ENCODE measurements at places on chromosomes 6 and 20. TPM values are rescaled to one million over a fixed set of nuclear protein-coding genes. Genes with fewer than 3 reads are reported as not detected.

- DNase-seq = no peak
Measured at GRCh38 chr6:163309491-163310026, 105.0 kb upstream of the QKI start.

GRCh38 chr6:137754866-137755265, 112.2 kb upstream of the TNFAIP3 start:
- DNase-seq = no peak

DNA sequence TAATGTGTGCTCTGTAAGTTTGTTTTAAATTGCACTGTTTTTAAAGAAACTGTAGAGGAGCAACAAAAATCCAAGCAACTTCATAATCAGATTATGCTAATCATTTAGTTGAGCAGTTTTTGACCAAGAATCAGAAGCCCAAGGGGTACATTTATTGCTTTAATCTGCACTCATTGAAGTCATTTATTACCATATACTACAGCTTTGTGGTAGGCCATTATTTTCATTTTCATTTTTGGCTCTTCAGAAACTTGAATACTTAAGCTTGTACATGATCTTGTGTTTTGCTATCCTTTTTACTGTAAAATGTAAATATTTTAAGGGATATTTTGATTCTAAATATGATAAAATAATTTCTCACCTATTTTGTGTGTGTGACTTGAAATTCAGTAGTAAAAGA, 78.5 kb downstream of the PHF3 start:
- DNase-seq = no peak

- no peak for DNase-seq
Measured at GRCh38 chr20:8627340-8628004, 441.4 kb upstream of the PLCB4 start.

GRCh38 chr6:150289454-150290071, 79.2 kb upstream of the IYD start:
- no peak for DNase-seq

DNA sequence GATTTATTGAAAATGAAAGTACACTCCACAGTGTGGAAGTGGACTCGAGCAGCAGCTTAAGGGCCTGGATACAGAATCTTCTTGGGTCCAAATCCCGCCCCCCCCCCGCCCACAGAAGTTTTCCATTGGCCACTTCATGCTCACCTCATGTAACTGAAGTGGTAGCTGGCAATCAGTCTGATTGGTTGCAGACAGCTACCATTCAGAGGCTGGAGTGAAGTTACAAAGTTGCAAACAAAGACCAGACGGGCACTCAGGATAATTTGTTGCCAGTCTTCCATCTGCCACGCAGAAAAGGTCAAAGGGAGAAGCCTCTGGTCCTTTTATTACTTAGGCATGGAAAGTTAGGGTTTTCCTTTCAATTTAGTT, 25.8 kb upstream of the FABP7 start:
- no peak for DNase-seq

- no peak for DNase-seq
Measured at GRCh38 chr6:166418691-166419143, 36.0 kb upstream of the MPC1 start.

DNA sequence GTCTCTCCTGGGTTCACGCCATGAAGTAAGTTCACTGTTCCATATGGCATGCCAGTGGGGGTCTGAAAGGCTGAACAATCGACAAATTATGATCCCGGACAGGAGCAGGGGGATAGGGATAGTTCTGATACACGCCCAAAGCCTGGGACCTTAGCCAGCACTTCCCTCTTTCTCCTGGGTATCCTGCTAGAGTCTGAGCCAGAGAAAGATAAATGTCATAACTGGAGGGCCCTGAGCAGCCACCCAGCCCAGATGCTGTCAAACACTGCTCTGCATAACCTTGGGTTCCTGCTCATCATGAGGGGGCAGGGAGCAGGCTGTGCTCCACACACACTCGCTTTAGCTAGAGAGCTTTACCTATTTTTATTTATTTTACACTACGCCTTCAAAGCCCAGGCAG, 12.3 kb downstream of the EDEM2 start:
- DNase-seq = no peak

GRCh38 chr20:3804254-3804751, 8.2 kb downstream of the CDC25B start:
- no peak for DNase-seq

DNA sequence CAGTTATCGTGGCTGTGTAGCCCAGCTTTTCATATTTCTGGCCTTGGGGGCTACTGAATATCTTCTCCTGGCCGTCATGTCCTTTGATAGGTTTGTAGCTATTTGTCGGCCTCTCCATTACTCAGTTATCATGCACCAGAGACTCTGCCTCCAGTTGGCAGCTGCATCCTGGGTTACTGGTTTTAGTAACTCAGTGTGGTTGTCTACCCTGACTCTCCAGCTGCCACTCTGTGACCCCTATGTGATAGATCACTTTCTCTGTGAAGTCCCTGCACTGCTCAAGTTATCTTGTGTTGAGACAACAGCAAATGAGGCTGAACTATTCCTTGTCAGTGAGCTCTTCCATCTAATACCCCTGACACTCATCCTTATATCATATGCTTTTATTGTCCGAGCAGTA, 475 bp downstream of the OR2B6 start:
- DNase-seq = no peak

DNA sequence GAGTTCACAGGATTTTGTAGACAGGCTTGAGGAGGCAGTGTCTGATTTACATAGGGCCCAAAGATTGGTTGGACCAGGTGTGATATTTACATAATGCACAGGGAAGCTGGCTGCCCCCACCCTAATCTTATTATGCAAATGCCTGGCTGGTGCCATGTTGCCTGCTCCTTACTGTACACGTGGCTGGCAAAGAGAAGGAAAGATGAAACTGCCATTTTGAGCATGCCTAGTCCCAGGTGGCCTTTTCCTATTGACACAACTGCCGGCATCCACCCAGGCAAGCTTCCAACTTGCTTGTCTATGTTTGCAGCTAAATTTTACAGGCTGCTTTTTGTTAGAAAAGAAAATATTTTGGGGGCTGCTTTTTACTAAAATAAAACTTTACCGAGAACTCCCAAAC, 174.6 kb downstream of the LMBRD1 start:
- DNase-seq = no peak

DNA sequence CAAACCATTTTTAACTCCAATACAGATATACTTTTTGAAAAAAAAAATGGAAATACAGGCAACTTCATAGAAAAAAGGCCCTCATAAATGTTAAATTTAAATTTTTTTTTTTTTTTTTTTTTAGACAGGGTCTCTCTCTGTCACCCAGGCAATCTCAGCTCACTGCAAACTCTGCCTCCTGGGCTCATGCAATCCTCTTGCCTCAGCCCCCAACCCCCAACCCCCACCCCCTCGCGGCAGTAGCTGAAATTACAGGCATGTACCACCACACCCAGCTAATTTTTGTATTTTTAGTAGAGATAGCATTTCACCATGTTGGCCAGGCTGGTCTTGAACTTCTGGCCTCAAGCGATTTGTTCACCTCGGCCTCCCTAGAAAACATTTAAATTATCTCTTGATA, 12.8 kb upstream of the ULBP3 start:
- no peak for DNase-seq

- DNase-seq = no peak
Measured at GRCh38 chr6:151275121-151275520, 35.4 kb downstream of the AKAP12 start.

DNA sequence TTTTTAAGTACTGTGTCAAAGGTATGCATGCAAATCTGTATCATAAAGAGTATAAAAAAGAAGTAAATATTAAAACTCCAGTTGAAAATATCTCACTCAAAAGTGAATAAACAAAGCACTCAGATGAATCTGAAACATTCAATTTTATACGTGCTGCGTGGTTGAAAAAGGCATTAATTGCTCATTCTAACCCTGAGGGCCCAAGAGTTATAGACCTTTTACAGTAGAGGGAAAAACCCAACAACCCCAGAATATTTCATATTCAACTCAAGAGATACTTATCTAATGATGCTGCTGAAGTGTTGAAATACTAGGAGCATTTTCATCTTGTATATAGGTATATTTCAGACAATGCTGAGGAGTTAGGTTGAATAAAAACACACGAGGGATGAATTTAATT, 862.8 kb upstream of the CITED2 start:
- DNase-seq = no peak

- no peak for DNase-seq
Measured at GRCh38 chr6:10838794-10839333, 525 bp upstream of the MAK start.

GRCh38 chr6:39910744-39911143, 23.5 kb downstream of the MOCS1 start:
- no peak for DNase-seq

DNA sequence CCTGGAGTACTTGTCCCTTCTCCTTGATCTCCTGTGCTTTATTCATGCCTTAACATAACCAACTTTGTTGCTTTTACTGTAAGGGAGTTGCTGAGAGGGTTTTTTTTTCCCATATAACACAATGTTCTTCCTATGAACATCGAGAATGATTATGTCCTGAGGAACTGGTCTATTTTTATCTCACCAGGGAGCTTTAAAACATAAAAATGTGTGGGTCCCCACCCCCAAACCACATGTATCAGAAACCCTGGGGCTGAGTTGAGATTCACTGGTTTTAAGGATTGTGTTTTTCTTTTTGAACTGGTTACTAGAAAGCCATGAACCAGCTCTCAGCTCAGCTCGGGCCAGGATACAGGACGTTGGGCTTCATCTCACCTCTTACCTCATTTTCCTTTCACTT, 118.5 kb upstream of the JAG1 start:
- DNase-seq = no peak

GRCh38 chr20:7571101-7571500, 369.2 kb downstream of the HAO1 start:
- no peak for DNase-seq

GRCh38 chr20:2801286-2801728, 880 bp upstream of the CPXM1 start:
- no peak for DNase-seq

- DNase-seq = no peak
Measured at GRCh38 chr6:145600299-145600698, 135.0 kb downstream of the EPM2A start.

DNA sequence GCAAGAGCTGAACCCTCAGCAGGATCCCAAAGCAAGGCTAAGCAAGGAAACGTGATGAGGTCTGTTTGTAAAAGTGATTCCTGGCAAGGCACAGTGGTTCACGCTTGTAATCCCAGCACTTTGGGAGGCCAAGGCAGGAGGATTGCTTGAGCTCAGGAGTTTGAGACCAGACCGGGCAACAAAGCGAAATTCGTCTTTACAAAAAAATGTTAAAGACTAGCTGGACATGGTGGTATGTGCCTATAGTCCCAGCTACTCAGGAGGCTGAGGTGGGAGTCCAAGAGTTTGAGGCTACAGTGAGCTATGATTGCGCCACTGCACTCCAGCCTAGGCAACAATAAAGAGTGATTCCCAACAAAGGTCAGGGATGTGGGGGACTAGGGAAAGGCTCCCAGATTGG, 4.1 kb upstream of the XKR7 start:
- DNase-seq = no peak

GRCh38 chr20:46827718-46828458, 66.8 kb upstream of the EYA2 start:
- no peak for DNase-seq

- DNase-seq = no peak
Measured at GRCh38 chr6:140602431-140603248, 1228.2 kb upstream of the CITED2 start.

DNA sequence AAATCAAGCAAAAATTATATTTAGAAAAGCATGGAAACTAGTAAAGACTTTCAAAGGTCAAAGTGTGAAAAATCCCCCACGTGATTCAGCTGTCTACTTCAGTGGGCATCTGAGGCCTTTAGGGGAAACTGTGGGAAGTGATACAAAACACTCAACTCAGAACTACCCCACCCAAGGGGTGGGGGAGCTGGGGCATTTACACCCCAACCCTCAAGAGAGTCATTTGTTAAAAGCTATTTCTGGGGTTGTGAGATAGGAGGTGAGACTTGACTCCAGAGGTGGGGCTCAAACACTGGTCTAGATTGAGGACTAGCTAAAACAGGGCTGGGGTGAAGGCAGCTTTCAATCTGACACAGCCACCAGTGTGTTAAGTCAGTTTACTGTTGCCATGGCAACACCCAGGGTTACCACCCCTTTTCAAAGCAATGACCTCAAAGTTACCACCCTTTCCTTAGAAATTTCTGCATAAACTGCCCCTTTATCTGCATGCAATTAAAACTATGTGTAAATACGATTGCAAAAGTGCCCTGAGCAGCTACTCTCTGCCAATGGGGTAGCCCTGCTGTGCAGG, 9.9 kb upstream of the GTSF1L start:
- DNase-seq = no peak

GRCh38 chr6:88869263-88870020, 94.0 kb downstream of the RNGTT start:
- DNase-seq = no peak

GRCh38 chr20:44599715-44600114, 17.3 kb downstream of the PKIG start:
- DNase-seq = no peak

DNA sequence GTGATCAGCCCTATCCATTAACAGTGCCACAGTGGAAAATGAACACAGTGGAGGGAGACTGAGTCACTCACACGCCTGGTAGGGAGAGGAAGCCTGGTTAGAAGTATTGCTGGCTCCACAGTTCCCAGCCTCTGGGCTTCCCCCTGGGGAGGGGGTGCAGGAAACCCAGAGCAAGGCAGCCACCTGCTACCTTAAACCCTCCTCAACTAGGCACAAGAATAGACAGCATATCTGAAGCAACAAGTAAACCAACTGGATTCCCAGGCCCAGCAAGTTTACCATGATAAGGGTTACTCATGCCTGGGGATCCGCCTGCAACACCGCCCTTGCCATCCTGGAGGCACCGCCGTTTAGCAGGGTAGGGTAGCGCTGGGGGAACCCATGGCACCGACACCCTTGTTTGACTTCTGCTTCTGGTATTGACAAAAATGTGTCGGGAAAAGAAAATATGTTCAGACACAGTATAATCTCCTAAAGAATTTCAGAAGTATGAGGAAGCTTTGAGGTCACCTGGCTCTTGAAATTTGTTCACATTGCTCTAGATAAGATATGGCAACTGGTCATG, 38.3 kb downstream of the SLC22A23 start:
- no peak for DNase-seq

TMEM200A gene
- total RNA-seq = 0.69 TPM

LY86 gene
- 58.1 TPM for total RNA-seq

CNR1 gene
- 4.4 TPM for total RNA-seq

OPRM1 gene
- not detected for total RNA-seq

CGAS gene
- total RNA-seq = 22.7 TPM

TNFRSF6B gene
- not detected for total RNA-seq

RPS10 gene
- 2,903 TPM for total RNA-seq

TCP11 gene
- not detected for total RNA-seq

KCNQ5 gene
- total RNA-seq = 10.1 TPM

ULBP1 gene
- total RNA-seq = 1.9 TPM

ADGRF1 gene
- total RNA-seq = not detected

Data from activated B cell treated with CpG ODN at 0.5 μM for 24 hours (primary cell).